Fibroblast of the aortic adventitia (primary cell): ENCODE measurements at places on chromosomes 12 and 14. TPM values are rescaled to one million over a fixed set of nuclear protein-coding genes. Genes with fewer than 3 reads are reported as not detected.

The ANKS1B gene
- total RNA-seq, result 1.5 and 47.0 TPM in 2 replicates

The NPFF gene
- total RNA-seq, result not detected in 2 replicates

The PLEKHG7 gene
- not detected in 2 replicates for total RNA-seq

GRCh38 chr14:77808250-77808649, 8.3 kb downstream of the ADCK1 start:
- DNase-seq, result no peak

GRCh38 chr12:78933014-78933413, 68.4 kb downstream of the SYT1 start:
- peak; percentile 17 for DNase-seq

DNA sequence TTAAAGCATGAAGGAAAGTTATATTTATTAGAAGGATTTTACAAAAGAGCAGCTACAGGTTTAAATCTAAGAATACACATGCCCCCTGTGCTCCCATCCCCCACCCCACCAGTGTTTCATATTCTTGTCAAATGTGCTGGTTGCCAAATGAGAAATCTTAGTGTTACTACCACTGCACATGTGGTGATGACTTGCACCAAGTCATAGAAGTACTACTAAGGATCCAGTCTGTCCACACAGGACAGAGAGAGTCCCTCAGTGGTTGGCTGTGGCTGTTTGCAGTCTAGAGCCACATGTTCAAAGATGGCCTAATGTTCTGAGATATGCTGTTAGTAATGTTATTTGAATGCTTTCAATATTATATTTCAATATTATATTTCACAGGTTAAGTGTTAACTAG, 268.8 kb downstream of the ADAMTS20 start:
- no peak for DNase-seq
